PC-9 (cell line): ENCODE measurements at places on chromosomes 7 and 10.

- DNase-seq, result no peak
Observed at GRCh38 chr7:97466071-97466470, 265.8 kb upstream of the TAC1 start.

GRCh38 chr10:62870866-62871265 is 54.7 kb upstream of the EGR2 start:
- DNase-seq, result no peak

GRCh38 chr10:4685904-4686643 is 139.9 kb upstream of the AKR1E2 start:
- no peak for DNase-seq

DNA sequence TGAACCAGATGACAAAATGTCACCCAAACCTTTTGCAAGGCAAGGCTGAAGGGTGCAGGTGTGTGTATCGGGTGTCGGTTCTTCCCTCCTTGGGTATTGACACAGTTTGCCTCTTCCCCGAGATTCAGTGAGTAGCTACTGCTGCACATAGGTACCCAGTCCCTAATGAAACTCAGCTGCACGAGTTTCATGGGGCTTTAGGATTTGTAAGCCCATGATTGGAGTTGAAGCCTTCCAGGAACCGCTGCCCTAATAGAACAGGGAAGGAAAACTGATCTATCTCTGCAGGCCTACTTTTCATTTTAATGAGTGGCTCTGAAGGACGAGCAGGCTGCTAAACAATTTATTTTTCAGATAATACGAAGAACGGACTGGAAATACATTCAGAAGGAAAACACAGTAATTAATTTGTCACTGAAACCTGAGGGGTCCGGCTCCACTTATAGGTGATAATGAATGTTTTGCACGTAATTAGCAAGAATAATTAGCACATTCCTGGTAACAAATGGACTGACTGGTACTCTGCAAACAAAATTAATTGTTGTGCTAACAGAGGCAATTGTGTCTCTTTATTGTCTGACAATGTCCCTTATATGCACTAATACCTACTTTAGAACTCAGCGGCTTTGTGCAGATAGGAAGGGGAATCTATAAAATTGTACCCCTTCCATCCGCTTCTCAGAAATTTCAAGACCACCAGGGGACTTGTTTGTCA is 49.6 kb upstream of the FZD8 start:
- no peak for DNase-seq

DNA sequence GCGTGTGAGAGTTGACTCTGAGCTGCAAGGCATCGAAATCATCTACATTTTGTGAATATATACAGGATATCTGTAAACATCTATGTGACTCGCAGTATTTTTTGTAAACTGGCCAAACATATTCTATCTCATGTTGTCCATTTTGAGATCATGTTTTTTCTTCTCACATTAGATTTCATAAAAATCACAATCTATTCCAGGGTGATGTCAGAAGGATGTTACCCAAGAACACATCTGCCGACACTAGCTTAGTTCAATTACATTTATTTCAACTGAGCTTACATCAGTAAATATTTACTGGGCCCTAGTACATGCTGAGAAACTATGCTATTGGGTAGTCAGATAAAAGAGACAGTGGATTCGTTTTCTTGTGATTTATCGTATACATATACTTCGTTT is 2.5 kb upstream of the BUB3 start:
- no peak for DNase-seq

GRCh38 chr7:39054731-39055130 is 77.0 kb downstream of the POU6F2 start:
- DNase-seq, result no peak

- DNase-seq, result no peak
Observed at GRCh38 chr10:86232644-86233043, 134.0 kb downstream of the GRID1 start.

DNA sequence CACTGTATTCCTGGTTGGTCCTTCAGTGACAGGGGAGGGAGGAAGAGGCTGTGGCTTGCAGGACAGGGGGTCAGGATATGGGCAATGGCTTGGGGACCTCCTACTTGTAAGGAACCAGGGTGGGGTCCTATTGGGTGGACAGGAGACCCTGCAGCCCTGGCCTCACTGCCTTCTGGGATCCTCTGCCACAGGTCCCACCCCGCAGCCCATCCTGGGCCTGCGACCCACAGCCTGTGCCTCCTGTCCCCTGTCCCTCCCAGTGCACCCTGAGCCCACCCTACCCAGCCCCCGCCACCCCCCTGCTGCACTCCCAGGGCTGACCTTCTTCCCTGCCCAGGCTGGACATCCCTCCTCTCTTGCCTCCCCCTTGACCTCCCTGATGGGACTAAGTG is 58.7 kb upstream of the MYL10 start:
- no peak for DNase-seq

- DNase-seq, result no peak
Observed at GRCh38 chr10:3786295-3787015, 1.4 kb upstream of the KLF6 start.

GRCh38 chr7:106979551-106980357 is 64.8 kb upstream of the PRKAR2B start:
- DNase-seq, result no peak

GRCh38 chr7:136163340-136163801 is 186.2 kb upstream of the MTPN start:
- no peak for DNase-seq

GRCh38 chr10:104351061-104351702 is 2.5 kb upstream of the CFAP58 start:
- no peak for DNase-seq

GRCh38 chr10:71735709-71736569 is 16.4 kb upstream of the C10orf105 start:
- peak; percentile 49 for DNase-seq

DNA sequence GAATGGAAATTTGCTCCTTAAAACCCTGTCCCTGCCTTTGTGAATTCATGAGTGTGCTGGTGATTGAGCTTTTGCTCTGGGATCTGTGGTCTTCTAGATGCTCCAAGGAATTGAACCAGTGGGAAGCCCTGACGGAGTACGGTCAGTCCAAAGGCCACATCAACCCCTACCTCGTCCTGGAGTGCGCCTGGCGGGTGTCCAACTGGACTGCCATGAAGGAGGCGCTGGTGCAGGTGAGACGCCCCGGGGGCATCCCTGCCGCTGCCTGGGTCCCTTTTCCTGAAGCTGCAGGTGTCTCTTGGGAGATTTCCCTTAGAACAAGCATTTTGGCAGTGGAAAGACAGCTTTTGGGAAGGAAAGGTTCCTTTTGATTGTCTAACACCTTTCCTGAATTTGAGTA is 100.3 kb downstream of the TRRAP start:
- no peak for DNase-seq

DNA sequence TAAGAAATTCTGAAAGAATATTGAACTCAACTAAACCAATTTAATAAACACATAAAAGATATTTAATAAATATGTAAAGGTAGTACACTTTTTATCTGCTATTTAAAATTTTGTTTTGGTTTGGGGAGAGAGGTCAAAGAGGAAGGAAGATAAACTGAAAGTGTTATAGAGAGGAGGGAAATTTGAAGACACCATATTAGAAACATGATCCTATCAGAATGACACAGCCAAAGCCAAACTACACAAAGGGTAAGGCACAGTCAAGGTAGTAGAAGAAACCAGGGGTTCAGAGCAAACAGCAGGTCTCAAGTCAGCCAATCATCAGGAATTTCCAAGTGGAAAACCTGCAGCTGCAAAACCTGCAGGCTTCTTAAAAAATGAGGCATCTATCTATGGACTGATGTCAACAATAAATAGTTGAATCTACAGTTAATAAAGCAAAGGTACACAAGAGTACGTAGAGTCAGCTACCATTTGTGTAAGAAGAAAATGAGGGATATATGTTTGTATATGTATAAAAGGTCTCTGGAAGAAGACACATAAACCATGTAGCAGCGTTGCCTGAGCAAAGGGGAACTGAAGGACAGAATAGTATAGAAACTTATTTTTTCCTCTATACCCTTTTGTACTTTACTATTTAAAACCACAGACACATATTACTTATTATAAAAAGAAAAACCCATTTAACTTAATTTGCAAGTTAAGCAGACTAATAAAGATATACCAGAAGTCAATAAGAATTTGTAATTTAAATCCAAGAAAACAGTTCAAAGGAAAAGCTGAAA is 10.0 kb downstream of the ZNF800 start:
- no peak for DNase-seq

- no peak for DNase-seq
Observed at GRCh38 chr7:36865019-36865418, 140.7 kb upstream of the AOAH start.

- no peak for DNase-seq
Observed at GRCh38 chr7:4297918-4298219, 384.2 kb upstream of the FOXK1 start.

GRCh38 chr10:110612629-110613028 is 31.5 kb upstream of the RBM20 start:
- no peak for DNase-seq
